ENCODE measurements at places on chromosomes 4 and X.

DNA sequence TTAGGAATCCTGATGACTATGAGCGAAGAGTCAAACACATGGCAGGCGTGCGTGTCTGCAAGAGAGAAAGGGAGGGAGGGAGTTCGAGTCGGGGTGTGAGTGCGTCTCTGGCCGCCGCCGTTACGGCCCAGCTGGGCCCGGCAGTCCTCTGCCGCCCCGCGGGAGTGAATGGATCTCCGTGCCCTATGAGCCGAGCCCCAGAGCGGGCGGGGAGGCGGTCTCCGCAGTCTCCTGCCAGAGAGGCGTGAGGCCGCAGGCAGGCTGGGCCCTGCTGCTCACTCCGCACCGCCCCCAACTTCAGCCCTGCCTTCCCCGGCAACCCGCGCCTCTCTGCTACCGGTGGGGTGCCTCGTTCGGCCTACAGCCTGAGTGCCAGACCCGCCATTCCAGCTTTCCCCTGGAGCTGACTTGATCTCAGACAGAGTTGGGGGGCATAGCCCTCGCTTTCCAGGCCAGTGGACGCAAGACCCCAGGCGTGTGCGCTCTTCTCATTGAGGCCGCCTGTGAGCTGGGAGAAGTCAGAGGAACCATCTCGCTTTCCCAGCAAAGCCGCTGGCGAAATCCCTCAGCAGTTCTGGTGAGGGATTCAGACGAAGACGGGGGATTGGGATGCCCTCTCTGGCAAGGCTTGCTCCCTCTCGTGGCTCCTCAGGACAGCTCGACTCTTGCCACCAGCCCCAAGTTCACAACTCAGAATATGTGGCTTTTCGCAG, 1.4 kb downstream of the SLC16A2 start:
- DNase-seq, result peak; percentile 52

- no peak for DNase-seq
Measured at GRCh38 chrX:48523682-48524081, 2.1 kb downstream of the EBP start.

DNA sequence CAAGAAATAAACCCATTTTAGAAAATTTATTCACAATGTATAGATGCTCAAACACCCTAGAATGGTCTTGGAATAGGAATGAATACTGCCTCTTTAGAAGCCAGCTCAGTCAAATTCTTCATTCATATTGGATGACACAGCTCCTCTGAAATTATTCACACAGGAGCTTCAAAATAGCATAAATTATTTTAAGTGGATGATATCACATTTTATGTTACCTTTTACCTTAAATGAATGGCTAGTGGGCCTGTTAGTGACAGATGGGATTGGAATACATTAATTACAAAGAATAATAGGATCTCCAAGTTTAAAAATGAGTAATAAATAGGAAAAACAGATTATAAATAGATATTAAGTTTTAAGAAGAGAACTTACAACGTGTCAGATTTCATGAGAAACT, 184.4 kb downstream of the GABRB1 start:
- DNase-seq, result no peak

GRCh38 chr4:146742416-146742815, 103.7 kb downstream of the POU4F2 start:
- no peak for DNase-seq

GRCh38 chrX:18809641-18810040, 102.2 kb downstream of the PPEF1 start:
- no peak for DNase-seq

DNA sequence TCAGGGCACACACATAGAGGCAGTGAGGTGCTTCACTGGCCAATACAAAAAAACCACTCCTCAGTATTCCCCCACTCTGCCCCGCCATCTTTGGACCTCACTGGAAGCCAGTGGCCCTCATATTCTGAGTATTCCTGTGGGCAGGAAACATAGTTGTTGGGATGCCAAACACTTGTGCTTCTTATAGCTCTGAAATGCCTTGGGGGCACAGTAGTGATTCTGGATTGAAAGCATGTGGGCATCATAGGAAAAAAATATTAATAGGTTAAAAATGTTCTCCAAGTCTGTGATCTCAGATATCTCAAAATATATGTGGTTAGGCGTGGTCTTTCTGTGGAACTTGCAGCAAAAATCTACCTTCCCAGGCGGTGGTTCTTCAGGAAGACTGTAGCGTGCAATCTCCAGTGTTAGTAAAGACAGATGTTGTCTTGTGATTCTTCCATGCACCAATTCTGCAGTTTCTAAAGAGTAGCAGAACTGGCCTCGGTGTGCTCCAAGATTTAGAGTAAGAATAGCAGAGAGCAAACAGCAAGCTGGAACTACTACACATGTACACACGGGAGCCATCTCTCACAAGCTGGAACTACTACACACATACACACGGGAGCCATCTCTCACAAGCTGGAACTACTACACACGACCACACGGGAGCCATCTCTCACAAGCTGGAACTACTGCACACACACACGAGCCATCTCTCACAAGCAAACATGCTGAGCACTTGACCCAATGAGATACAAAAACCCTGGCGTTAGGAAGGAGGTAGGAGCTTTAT, 8.0 kb upstream of the TENM3 start:
- no peak for DNase-seq

DNA sequence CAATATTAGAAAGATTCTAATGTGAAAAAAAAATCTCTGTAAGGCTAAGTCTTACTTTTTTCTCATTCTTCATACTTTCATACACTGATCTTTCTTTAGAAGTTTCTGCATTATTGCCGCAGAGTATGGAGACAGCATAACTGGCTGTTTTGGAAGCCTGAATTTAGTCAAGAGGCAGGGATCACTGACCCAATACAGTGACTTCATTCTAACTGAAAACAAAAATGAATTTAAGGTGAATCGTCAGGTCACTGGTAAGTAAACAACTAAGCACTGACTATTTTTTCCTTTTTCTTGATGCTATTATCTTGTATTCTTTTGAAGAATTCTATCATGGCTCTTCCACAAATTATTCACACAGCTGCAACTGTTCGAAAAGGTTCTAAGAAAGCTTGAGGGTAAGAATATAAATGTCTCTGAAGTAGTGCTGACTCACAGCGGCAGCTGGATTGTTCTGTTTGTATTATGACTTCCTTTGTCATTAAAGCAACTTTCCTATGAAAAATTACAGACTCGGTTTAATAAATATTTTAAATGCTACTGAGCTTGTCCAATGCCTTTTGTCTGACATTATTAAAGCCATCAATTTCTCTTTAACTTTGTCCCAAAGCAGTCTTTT, 609.3 kb downstream of the FSTL5 start:
- no peak for DNase-seq

- no peak for DNase-seq
Measured at GRCh38 chrX:99413317-99413716, 996.8 kb downstream of the PCDH19 start.

GRCh38 chrX:133911825-133912495, 73.4 kb downstream of the GPC3 start:
- no peak for DNase-seq

GRCh38 chr4:182924497-182924896, 7.3 kb upstream of the DCTD start:
- no peak for DNase-seq

DNA sequence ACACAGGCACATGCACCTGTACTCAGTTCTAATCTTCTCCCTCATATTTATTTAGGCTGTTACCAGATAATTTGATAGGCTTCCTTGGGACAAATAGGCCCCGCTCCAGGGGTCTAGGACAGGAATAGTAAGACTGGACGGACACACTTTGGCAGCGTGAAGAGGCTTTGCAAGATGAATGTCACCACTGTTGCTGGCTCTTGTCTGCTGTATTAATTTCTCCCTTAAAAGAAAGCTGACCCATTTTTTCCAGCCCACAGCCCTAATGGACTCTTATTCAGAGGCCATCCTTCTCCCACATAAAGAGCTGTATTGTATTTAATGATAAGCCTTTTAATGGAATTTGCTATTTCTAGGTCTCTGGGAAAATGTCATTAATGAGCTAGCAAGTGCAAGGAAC, 18.0 kb downstream of the FAM184B start:
- DNase-seq, result no peak

- DNase-seq, result no peak
Measured at GRCh38 chrX:20519146-20519545, 252.4 kb upstream of the RPS6KA3 start.

DNA sequence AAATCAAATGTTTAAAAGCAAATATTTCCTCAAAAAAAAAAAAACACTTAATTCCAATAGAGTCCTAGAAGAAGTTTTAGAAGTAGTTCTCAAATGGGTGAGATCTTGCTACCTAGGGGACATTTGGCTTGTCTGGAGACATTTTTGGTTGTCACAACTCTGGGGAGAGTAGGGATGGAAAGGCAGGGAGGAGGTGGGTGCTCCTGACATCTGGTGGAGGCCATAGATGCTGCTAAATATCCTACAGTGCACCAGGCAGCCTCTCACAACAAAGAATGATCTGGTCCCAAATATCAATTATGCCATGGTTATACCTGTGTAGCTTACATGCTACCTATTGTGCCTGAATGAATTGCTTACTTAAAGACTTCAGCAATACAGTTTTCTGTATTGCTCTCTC, 46.8 kb downstream of the CPE start:
- DNase-seq, result no peak

DNA sequence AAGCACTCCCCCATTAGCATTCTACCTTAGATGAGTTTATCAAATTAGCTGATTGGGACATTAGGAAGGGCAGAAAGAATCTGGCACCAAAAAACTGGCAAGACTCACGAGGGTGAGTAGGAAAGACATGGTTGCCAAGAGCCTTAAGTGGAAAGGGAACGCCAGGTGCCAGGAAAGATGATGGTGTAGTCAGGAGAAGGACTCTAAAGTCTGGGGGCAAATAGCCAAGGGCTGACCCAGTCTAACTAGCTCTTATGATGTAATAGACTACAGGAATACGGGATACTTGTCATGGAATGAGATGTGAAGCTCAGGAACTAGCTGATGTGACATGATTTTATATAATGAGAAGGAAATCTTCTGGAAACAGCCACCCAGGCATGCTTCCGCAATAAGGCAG, 94.8 kb downstream of the MBNL3 start:
- DNase-seq, result no peak

DNA sequence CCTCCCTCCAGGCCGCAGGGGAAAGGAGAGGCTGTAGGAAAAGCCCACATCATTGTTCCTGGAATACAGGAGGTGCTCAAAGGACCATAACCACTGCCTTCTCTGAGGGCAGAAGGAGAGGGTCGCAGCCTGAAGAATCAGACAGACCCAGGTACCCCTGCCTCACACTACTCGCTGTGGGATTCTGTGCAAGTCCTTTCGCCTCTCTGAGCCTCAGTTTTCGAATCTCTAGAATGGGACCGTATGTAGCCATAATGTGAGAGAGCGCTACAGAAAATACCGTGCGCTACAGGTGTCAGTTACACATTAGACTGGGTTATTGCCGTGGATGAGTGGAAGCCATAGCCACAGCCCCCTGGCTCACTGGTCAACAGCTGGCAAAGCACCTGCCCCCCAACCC, 78.2 kb upstream of the PSAPL1 start:
- no peak for DNase-seq

GRCh38 chr4:155428128-155428527, 51.4 kb upstream of the MAP9 start:
- no peak for DNase-seq

GRCh38 chrX:138026211-138026610, 460.3 kb downstream of the ZIC3 start:
- no peak for DNase-seq

DNA sequence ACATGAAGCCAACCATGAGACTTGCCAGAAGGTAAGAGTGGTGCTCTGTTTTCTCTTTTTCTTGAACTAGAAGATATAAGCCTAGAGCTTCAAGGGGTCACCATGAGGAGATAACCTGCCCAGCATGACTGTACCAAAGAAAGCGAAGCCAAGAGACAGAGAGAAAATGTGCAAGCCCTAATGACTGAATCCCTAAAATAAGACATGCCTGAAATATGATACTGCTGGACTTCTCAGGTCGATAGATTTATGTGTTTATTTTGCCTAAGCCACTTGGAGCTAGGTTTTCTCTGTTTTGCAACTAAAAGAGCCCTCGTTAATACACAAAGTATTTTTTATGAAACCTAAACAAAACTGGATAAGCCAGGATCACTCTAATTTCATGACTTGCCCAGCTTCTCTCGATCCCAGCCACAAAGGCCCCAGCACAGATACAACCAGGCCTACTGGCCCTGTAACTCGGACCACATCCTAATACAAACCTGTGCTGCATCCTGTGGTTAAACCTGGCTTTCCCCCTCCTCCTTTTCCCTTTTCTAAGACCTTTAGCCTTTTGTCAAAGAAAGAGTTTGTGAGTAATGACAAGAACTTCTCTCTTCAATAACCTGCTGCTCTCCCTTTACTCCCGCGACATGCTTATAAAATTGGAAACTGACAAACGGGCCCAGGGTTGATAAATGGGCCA, 185.8 kb downstream of the APBB2 start:
- DNase-seq, result no peak

DNA sequence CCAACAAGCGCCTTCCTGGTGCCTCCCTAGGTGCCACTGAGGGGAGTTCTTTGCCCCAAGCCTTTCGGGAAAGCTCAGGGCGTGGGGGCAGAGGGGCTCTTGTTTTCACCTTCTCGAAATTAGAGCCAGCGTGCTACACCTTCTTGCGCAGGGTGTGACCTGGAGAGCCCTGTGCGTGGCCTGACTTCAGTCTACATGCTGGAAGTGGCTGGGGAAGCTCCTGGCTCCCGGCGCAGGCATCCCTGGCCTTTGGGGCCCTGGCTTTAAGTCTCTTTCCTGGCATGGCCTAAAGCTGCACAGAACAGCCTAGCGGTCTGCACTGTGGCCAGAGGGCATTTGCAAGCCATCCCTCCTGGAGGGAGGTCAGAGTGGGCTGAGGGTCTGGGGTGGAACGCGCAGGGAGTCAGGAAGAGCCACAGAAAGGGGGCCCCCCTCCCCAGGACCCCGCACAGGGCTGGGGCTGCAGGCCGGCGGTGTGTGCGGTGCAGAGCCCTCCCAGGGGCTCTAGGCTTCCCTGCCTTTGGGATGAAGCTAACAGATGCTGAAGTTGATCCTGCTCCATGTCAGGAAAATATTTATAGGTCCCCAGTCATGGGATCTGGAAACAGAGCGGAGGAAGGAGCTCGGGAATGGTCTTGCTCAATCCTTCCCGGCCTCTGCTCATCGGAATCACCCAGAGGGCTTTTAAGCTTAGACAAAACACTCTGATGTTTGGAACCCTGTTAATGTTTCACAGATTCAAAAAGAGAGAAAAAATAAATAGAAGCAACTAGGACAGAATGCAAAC, 781 bp upstream of the SPON2 start:
- no peak for DNase-seq

GRCh38 chr4:6095023-6095752, 77.0 kb upstream of the C4orf50 start:
- no peak for DNase-seq

- DNase-seq, result no peak
Measured at GRCh38 chr4:71266090-71266794, 72.6 kb upstream of the SLC4A4 start.

GRCh38 chrX:18664947-18665346, 7.0 kb downstream of the RS1 start:
- no peak for DNase-seq

DNA sequence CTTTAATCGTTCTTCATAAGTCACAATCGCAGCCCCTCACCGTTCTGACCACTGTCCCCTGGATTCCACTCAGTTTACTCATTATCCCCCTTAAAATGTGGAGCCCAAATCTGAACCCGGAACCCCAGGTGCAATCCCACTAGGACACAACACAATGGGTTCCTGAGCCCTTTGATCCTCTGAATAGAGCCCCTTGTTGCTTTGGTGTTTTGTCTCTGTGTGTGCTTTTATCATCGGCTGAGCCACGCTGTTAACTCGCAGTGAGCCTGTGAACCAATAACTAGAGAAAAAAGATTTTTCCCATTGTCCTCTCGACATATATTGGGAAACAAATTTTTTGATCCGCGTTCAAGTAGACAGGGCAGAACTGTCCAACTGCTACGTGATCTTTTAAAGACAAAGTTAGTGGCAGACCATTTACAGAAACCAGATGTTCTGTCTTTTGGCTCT, 617 bp upstream of the PDHA1 start:
- DNase-seq, result no peak
